ENCODE measurements at places on chromosomes 6 and 20.

GRCh38 chr6:90393232-90393884 lies 96.7 kb upstream of the BACH2 start:
- no peak for DNase-seq

- DNase-seq: no peak
Observed at GRCh38 chr6:44696099-44696498, 308.6 kb downstream of the CDC5L start.

DNA sequence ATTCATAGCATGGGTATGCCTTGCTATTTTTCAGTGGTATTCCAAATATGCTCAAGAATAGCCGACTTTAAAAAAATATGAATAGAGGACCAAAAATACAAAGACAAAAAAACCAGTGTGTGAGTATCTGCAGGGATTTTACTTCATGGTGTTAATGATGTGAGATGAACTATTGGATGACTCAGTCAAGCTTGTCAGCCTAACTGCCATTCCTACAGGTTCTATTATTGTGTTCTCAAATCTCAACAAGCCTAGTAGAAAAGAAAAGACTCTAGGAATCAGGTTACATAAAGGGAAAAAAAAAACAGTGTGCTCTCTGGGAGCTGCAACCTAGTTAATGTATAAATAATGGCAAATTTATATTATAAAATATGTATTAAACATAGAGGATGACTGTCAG lies 588.4 kb upstream of the BTBD3 start:
- no peak for DNase-seq

DNA sequence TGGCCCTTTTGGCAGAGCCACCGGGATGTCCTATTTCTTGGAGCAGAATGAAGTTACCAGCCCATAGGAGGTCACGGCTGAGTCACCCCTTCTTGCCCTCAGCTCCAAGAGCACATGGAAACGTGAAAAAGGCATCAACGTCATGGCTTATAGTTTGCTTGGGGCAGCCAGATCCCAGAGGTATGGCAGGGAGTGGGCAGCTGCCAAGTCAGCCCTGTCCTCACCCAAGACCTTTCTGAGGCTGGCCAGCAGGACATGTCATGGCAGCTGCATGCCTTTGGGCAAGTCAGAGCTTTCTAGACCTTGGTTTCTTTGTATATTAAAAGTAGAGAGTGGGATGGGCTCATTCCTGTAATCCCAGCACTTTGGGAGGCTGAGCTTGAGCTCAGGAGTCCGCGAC lies 8.2 kb upstream of the MDFI start:
- DNase-seq: no peak

- no peak for DNase-seq
Observed at GRCh38 chr20:47905628-47906347, 120.5 kb upstream of the SULF2 start.

DNA sequence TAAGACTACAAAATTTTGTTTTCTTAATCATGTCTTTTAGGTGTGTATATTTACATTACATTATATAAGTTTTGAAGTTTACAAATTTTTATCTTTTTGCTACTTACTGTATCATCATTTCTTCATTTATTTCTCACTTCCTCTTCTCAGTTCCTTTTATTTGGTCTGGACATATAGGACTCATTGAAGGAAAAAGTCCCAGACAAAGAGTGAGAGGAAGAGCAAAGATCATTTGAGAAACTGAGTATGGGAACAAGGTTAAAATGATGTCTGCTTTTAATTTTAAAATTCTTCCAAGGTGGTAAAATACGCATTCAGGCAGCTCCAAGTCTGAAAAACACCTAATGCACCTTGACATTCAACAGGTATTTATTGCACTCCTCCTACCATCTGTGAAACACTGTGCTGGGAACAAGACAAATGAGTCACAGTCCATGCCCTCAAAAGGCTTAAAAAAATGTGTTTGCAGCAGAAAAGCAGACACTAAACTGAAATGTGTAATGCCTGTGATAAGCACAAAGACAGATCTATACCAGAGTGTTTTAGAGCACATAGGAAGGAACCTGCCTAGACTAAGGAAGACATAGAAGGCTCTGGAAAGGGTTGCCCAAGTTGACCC lies 63.2 kb downstream of the PKIB start:
- DNase-seq: no peak

GRCh38 chr20:49446808-49447207 lies 35.7 kb downstream of the KCNB1 start:
- no peak for DNase-seq

- no peak for DNase-seq
Observed at GRCh38 chr20:54688476-54688875, 213.1 kb downstream of the DOK5 start.

- no peak for DNase-seq
Observed at GRCh38 chr6:124854338-124854922, 107.8 kb upstream of the RNF217 start.

DNA sequence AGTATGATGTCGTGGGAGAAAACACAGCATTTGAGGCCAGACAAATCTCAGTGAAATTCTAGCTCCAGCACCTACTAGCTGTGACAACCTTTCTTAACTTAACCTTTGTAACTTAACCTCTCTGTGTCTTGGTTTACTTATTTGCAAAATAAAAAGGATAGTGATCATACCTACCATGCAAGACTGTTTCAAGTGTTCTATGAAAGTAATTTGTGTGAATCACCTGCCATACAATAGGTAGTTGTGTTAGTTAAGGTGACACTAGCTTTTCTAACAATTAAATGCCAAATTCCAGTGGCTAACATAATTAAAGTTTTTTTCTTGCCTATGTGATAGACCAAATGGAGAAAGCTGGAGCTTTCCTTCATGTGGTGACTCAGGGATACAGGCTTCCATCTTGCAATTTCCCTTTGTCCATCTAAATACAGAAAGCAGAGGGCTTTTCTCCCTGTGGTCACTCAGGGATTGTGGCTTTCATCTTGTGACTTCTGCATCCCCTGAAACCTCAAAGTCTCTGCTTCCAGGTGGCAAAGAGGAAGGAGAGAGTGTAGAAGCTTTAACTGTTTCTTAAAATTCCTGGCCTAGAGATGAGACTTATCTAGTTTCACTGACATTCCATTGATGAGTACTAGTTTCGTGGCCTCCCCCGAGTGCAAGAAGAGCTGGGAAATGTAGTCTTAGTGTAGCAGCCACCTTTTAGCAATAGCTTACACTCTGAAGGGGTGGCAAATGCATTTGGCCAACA lies 311.4 kb downstream of the CLIC5 start:
- DNase-seq: no peak

GRCh38 chr6:101544286-101544685 lies 150.8 kb downstream of the GRIK2 start:
- no peak for DNase-seq

- DNase-seq: no peak
Observed at GRCh38 chr6:160430751-160431150, 82.6 kb downstream of the SLC22A3 start.

GRCh38 chr20:63381781-63382431 lies 20.8 kb upstream of the CHRNA4 start:
- DNase-seq: no peak

- no peak for DNase-seq
Observed at GRCh38 chr6:1113916-1114540, 197.9 kb upstream of the FOXQ1 start.

- DNase-seq: no peak
Observed at GRCh38 chr6:158543606-158544185, 16.2 kb upstream of the TMEM181 start.

DNA sequence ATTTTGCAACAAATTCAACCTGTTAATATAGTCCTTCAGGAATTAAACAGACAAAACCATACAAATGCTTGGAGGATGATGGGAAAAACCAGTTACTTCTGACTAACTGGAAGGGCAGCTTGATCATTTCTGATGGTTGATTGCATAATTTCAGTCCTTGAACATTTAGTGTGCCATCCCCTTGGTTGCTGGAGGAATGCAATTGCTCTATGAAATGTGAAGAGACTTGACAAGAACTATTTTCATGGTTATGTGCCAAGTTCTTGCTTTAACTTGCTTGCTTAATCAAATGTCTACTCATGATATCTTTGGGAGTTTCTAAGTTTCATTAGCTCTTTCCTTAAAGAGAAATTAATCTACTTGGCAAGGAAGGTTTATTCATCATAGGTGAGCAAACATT lies 45.2 kb downstream of the ANKEF1 start:
- no peak for DNase-seq

- no peak for DNase-seq
Observed at GRCh38 chr6:95231416-95231815, 345.9 kb upstream of the MANEA start.

DNA sequence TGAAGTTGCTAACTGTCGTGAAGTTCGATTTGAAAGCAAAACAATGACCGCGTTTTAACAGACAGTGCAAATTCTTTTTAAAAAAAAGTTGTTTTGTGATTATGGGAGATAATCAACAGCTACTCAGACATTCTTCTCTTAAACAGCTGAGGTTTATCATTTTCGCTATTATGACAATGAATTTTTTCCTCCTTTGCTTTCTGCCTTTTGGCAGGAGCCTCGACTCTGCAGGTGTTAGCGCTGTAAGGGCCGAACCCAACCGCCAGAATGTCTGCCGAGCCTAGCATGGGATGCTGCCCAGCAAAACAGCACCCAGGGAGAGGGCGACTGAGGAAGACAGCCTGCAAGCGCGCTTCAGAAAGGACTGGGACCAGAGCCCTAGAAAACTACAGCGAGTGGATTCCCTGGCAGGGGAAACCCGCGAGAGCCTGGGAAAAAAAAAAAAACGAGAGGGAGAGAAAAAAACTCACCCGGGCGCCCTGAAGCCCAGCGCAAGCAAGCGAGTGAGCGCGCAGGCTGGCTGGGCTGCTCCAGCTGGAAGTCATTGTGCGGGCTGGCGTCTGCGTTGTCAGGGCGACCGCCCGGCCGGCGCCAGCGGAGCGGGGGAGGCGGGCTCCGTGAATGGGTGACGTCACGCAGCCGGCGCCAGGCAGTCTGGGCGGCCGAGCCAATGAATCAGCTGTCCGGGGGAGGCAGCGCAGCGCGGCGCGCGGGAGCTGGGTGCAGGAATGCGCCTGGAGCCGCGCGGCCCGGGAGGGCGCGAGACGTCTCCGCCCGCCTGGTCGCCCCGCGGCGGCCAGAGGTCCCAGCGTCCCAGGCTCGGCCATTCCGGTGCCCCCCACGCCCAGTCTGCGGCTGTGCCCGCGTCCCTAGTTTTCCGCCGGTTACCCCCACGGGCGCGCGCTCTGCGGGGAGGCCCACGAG lies 32.7 kb upstream of the ID4 start:
- DNase-seq: peak; percentile 38

DNA sequence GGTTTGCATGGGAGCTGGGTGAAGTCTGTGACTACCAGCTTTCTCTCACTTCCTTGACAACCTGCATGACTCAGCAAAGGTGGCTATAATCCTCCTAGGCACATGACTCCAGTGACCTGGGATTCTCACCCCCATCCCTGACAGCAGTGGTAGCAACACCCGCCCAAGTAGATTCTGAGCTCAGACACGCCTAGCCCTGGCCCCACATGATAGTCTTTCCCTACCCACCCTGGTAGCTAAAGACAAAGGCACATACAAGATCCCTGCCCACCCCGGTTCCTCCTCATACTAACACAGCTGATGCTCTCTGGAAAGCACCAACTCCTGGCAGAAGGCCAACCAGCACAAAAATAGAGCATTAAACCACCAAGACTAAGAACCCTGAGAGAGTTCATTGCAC lies 25.9 kb upstream of the CRISP1 start:
- DNase-seq: no peak

GRCh38 chr6:106546691-106547414 lies 82.4 kb downstream of the RTN4IP1 start:
- no peak for DNase-seq

- no peak for DNase-seq
Observed at GRCh38 chr6:46419576-46420002, 71.7 kb downstream of the RCAN2 start.

DNA sequence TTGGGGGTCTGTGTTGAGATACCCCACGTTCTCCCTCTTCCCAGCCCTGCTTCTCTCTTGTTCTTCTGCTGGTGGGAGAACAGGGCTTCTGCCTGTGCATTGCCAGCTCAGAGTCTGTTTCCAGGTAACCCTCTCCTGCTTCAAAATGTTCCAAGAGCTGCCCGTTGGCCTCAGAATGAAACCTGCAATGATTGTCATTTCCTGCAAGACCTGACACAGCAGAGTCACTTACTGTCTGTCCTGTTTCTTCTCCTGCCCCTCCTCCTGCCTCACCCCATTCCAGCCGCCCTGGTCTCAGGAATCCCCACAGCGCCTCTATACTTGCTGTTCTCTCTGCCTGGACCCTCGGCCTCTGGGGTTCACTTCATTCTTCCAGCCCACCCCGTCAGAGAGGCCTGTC lies 81.4 kb upstream of the ARID1B start:
- DNase-seq: no peak

GRCh38 chr20:10563935-10564492 lies 109.8 kb downstream of the JAG1 start:
- no peak for DNase-seq

DNA sequence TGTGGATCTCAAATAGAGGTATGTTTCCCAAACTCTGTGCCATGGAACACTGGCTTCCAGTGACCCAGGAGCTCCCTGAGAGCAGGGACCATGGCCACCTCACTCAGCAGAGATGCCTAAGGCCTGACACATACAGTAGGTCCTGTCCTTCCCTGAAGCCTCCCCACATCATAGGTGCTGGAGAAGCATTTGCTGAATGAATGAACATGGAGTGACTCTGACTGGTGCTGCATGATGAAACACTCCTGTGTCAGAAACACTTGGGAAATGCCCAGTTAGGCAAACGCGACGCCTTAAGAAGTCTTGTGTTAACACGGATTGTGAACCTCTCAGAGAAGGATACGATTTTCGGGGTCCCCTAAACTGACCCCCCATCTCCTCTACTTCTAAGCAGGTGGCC lies 14.3 kb downstream of the SLA2 start:
- DNase-seq: no peak

GRCh38 chr20:50632236-50632635 lies 59.1 kb downstream of the RIPOR3 start:
- no peak for DNase-seq

DNA sequence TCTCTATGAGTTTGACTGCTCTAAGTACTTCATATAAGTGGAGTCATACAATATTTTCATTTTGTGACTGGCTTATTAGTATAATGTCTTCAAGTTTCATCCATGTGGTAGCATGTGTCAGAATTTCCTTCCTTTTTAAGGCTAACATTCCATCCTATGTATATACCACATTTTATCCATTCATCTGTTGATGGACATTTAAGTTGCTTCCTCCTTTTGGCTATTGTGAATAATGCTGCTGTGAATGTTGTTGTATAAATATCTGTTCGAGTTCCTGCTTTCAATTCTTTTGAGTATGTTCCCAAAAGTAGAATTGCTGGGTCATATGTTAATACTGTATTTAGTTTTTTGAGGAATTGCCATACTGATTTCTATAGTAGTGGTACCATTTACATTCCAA lies 79.5 kb downstream of the PTPRA start:
- no peak for DNase-seq

- no peak for DNase-seq
Observed at GRCh38 chr6:53796451-53796780, 1.6 kb downstream of the LRRC1 start.

DNA sequence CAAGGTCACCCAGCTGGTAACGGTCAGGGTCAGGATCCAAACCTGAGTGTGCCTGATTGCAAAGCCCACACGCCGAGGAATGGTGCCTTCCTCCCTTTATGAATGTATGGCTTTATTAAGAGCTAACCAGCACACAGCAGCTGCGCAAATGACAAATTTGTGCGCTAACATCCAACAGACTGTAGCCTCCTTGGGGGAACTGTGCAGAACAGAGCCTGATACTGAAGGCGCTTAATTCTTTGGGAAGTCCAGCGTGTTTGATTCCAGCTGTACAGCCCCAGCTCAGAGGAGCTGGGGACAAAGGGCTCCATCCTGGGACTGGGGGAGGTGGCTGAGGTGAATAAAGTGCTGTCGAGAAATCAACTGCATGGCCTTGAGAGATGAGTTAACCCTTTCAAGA lies 75.7 kb upstream of the JARID2 start:
- DNase-seq: no peak

Data from esophagus squamous epithelium (tissue), 5 donors.